A172 (cell line): ENCODE measurements at places on chromosomes 5 and 9. TPM values are rescaled to one million over a fixed set of nuclear protein-coding genes. Genes with fewer than 3 reads are reported as not detected.

MAT2B gene
- total RNA-seq, result 116 and 122 TPM in 2 replicates

PCDHGA3 gene
- total RNA-seq, result 0.14 TPM in 1 of 2 replicates, not detected in the other

DNA sequence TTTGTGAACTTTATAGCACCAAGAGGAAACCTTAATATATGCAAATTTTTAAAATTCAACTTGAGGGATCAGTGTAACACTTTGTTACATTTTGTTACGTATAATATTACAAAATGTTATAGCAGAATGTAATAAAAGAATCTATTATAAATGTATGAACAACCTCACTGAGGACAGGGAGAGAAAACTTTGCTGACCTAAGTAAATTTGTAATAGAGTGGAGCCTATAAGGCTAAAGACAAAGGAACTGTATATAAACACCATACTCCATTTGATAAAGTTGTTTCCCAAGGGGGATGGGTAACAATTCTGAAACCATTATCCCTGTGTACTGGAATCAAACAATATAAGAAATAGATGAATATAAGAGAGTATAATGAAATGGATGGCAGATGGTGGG is 77.3 kb downstream of the ANGPTL2 start:
- DNase-seq, result no peak

- DNase-seq, result no peak
Measured at GRCh38 chr9:117305454-117305853, 109.4 kb downstream of the ASTN2 start.

DNA sequence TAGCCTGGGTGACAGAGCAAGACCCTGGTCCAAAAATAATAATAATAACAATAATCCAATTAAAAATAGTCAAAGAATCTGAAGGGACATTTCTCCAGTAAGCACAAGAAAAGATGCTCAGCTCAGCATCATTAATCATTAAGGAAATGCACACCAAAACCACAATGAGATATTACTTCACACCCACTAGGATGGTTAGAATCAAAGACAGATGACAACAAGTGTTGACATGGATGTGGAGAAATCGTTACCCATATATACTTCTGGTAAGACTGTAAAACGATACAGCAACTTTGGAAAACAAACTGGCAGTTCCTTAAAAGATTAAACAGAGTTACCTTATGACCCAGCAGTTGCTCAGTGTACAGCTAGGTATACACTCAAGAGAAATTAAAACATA is 5.3 kb upstream of the FANCG start:
- no peak for DNase-seq

- DNase-seq, result no peak
Measured at GRCh38 chr5:105504-106070, 13.6 kb downstream of the PLEKHG4B start.

GRCh38 chr9:135408476-135409254 is 70.9 kb upstream of the PPP1R26 start:
- DNase-seq, result no peak

AFAP1L1 gene
- 0.36 and 1.4 TPM in 2 replicates for total RNA-seq

PPP2R2B gene
- 9.9 and 14.0 TPM in 2 replicates for total RNA-seq

DNA sequence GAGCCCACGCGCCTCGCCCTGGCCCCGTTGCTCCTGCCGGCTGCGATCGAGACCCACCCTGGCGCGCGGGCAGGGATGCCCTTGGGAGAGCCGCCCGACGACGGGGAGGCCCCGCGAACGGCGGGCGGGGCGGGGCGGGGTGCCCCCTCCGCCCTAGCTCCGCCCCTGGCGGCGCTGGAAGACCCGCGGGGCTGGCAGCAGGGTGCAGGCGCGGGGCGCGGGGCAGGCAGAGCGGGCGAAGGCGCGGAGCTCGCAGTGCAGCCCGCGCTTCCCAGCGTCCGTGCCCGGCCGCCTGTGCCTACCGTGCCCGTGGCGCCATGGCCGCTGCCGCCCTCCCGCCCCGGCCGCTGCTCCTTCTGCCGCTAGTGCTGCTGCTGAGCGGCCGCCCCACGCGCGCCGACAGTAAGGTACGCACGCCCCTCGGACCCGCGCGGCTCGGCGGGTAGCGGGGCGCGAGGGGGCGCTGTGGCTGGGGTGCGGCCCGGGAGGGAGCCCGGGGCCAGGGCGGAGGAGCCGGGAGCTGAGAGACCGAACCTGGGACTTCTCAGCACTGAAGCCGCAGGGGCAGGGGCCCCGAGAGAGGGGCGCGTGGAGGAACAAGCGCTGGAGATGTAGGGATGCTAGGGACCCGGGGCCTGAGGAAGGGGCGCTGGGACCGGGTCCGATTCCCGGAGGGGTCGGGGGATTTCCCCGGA is at the start of gene OLFML2A:
Gene OLFML2A, plus strand, starts transcription at position 180 of the 695 bp plus-strand sequence. Its CDS starts 138 bp downstream, at position 318.
- no peak for DNase-seq

DNA sequence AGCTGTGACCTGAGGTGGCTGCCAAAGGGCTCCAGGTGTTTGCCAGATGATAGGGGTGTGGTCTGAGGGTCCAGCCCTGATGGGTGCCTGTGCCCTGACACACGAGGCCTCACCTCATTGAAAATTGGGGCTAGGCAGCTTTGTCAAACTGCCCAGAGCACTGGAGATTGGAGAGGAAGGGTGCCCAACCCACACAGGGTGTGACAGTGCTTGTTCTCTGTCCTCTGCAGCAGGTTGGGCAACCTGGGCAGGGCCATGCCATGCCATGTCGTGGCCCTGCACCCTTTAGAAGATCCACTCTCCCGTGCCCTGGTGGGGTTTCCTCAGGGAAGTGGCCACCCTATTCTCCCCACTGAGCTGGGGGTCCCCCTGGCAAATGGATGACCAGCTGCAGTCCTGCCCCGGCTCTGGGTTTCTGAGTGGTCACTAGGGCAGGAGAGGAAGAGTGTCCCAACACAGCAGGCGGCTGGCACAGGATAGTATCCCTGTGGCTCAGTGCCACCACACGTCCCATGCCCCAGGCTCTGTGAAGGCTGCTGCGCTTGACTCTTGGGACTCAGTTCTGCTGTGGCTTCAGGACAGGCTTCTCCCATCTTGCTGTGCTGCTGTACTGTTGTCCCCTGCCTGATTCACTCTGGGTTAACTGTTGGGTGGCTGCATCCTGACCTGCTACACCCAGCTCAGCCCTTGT is 100.8 kb upstream of the PITX1 start:
- DNase-seq, result no peak

GRCh38 chr5:58499231-58499630 is 8.0 kb downstream of the GAPT start:
- no peak for DNase-seq

WNT8A gene
- total RNA-seq, result not detected in 2 replicates
